Umbilical cord (tissue), 2 donors: ENCODE measurements at places on chromosomes 11 and 22. TPM values are rescaled to one million over a fixed set of nuclear protein-coding genes. Genes with fewer than 3 reads are reported as not detected.
A peak's percentile ranks its signal among the peaks of the same experiment; 100 is the strongest.

- no peak for DNase-seq
Measured at GRCh38 chr11:30987819-30988218, 381.7 kb downstream of the DCDC1 start.

GRCh38 chr11:34238966-34239365 lies 118.8 kb downstream of the ABTB2 start:
- DNase-seq: peak; percentile 83

DNA sequence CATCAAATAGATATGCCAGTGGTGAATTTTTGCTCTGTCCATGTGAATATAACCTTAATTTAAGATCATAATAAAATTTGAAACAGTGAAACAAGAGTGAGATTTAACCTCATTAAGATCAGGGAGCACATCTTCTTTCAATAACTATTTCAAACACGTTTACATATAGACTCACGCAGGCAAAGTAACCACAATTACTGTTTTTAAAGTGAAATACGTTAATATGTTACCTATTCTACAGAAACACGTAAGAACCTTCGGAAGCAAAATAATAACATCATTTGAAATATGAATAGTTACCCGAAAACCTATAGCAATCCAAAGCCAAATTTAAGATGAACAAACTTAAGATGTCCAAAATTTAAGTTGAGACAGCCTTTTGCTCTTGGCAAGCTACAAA lies 136.2 kb upstream of the ZC3H12C start:
- DNase-seq: no peak

- no peak for DNase-seq
Measured at GRCh38 chr11:20178976-20179375, 18.7 kb upstream of the DBX1 start.

TUBA8 gene
- 4.8 TPM for total RNA-seq

OR8G1 gene
- total RNA-seq: 1.9 TPM

KLHDC7B gene
- total RNA-seq: 6.0 TPM

NAV2 gene
- total RNA-seq: 14.7 TPM
